ENCODE measurements at places on chromosomes 6 and 20.

GRCh38 chr6:155964544-155964943, 508.9 kb upstream of the NOX3 start:
- DNase-seq: no peak

- DNase-seq: no peak
Observed at GRCh38 chr6:161740486-161740885, 466.6 kb upstream of the AGPAT4 start.

DNA sequence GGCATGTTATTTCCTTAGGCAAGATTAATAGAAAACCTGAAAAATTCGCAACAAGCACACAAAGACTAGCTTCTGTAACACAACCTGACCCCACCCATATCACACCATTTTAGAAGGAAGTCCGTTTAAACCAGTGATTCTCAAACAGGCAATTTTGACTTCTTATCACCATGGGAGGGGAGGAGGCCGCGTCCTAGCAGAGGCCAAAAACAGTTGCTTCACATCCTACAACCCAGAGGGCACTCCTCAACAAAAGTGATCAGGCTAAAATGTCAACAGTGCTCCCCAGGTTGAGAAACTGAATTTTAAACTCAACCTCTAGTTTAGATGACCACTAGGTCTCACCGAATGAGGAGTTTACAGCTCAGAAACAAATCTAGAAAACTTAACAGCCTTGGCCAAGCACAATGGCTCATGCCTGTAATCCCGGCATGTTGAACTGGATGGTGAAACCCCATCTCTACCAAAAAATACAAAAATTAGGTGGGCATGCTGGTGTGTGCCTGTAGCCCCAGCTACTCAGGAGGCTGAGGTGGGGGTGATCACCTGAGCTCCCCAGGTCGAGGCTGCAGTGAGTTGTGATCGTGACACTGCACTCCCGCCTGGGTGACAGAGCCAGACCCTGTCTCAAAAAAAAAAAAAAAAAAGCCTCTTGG, 3.4 kb downstream of the SNX5 start:
- DNase-seq: no peak

- DNase-seq: no peak
Observed at GRCh38 chr6:154301839-154302752, 54.5 kb downstream of the IPCEF1 start.

DNA sequence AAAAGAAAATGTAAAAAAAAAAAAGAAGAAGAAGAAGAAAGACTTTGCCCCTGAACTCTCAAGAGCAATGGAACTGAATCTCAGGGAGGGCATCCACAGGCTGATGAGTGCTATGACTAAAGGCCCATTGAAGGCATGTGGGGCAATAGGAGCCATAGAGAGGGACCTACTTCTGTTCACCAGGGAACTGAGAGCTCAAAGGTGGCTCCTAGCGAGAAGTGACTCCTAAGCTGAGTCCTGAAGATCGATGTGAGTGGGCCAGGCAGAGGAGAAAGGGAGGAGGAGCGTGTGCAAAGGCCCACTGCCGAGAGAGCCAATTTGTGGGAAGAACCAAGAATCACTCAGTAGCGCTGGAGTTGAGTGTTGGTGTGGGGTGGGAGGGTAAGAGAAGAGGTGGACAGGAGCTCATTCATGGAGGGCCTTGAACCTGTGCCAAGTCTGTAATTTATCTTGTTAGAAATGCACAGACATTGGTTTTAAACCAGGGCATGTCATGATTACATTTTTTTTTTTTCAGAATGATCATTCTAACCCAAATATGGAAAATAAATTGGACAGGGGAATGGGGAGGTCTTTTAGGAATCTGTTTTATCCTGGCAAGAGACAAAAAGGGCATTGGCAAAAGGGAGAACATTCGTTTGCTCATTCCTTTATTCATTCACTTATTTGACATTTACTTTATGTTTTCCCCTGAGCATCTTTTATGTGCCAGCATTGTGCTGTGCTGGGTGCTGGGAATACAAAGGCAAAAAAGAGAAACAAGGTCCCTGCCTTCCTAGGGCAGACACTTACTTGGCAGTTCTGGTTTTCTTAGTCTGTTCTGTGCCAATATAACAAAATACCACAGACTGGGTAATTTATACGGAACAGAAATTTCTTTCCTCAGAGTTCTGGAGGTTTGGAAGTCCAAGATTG, 67.4 kb upstream of the DSP start:
- DNase-seq: no peak

DNA sequence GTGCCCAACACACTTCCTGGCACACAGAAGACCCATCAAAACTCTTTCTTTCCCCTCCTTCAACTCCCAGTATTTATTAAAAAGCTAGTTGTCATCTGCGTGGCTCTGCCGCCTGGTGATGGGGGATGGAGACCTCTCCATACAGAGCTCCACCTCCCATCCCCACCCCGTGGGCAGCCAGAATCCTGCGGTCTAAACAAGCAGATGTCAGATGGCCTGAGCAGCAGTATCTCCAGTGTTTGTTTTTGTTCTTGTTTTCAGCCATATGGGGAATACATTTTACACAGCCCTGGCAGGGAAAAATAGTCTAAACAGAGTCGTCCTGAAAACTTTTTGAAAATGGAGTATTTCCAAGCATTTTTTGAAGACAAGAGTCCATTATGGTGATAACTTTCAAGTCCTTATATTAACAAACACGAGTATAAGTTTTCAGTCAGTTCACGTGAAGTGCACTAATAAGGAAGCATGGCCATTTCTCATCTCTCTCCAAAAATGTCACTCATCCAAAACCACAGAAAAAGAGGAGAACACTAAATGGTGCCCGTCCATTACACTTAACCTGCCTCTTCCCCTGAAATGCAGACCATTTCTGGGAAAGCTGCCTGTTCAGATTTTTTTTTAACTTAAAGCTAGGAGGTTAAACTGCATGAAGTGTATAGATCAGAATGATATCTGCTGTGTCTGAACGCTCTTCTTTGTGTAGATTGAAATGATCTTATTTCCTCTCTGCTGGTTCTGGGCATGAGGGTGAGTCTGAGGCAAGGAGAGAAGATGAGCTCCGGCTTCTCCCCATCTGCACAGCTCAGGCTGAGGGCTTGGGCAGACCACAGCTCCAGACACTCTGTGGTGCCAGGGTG, 91.0 kb downstream of the TCP11 start:
- no peak for DNase-seq

DNA sequence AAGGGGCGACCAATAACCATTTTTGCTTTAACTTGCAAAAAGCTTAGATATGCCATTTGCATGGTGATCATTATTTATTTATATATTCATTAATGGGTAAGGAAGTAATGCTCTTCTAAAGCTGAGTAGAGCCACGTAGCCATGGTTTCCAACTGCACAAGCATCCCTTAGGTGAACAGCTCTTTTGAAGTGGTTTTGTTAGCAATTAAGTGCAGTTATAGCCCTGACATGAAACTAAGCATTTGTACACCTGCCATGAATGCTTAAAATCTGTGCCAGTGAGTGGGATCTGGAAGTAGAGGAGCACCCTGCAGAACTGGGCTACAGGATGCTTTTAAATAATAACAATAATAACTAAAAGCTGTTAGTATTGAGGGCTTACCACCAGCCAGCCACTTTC, 19.1 kb downstream of the TRAF3IP2 start:
- no peak for DNase-seq

DNA sequence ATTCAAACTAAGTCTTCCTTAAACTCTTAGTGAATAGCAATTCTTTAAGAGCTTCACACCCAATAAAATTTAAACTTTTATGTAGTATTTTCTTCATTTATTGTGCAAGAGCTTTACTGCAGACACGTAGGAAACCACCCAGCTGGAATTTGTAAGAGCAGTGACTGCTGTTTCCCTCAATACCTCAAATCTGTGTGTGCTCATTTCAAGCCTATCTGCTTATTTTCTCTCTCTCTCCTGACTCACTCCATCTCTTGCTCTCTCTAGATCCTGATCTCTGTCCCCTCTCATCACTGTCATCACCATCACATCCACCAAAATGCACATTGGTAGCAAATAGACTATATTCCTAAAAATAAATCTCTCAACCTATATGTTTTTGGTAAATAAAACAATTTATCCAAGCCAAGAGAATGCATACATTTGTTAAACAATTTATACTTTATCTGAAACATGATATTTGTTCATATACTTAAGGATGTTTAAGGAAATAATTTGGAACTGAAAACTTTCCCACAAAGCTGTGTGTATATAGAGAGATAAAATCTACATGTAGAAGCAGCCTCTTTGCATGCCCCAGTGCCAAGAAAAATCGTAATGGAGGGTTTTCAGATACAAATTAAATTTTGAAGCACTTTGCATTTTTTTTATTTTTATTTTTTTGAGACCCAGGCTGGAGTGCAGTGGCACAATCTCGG, 273.0 kb downstream of the TFAP2A start:
- no peak for DNase-seq

- no peak for DNase-seq
Observed at GRCh38 chr20:62481425-62482145, 5.8 kb upstream of the GATA5 start.

DNA sequence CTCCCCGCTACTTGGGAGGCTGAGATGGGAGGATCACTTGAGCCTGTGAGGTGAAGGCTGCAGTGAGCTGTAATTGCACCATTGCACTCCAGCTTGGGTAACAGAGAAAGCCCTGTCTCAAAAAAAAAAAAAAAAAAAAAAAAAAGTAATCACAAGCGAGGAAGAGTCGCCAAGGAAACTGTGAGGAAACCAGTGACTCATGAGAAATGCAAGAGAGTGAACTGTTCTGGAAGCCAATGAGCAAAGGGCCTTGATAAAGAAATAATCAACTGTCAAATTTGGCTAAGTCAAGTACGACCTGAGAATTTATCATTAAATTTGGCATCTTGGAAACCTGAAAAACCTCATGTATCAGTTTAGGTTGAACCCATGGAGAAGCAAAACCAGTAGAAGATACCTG, 16.1 kb upstream of the LAMP5 start:
- DNase-seq: no peak

DNA sequence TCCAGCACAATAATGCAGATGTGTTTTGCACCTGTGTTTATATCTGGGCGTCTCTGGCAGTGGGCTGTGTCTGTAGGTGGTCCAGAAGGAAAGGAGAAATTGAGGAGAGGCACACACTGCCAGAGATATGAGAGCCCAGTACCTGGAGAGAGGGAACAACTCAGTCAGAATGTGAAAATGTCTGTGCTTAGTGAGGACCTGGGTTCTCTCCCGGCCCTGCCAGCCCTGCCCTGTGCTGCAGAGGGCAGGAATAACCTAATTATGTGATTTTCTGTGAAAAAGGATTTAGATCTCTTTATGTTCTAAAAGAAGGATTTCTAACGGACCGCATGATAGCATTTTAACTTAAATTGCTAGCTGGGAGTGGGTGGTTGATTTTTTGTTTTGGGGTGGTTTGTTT, 8.3 kb upstream of the EXOC2 start:
- DNase-seq: no peak

DNA sequence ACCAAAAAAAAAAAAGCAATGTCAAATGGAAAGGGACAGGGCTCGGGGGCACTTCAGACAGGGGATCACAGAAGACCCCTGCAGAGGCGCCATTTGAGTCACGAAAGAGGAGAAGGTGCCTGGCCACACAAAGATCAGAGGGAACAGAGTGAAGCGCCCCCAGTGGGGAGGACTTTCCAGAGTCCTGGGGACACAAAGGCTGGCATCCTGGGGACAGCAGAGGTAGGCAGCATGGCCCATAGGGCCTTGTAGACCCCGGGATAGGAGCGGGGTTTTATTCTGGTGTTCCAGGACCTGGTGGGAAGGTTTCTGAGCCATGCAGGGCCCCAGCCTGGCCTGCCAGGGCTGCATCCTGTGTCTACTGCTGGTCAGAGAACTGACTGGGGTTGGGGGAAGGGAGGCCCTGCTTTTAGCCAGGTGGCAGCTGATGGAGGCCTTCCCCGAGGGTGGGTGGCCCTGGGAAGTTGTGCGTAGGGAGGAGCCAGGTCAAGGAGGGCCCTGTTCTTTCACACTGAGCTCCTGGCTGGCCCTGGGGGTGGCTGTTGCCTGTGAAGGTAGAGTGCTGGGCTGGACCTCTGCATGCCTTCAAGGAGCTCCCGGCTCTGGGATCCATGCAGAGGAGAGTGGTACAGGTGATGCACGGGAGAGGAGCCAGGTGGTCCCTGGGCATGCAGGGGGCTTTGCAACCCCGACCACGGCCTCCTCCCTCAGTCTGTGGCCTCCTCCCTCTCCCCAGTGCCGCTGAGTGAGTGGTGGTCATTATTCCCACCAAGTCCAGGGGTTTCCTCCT, 117.9 kb downstream of the CDH4 start:
- DNase-seq: no peak

DNA sequence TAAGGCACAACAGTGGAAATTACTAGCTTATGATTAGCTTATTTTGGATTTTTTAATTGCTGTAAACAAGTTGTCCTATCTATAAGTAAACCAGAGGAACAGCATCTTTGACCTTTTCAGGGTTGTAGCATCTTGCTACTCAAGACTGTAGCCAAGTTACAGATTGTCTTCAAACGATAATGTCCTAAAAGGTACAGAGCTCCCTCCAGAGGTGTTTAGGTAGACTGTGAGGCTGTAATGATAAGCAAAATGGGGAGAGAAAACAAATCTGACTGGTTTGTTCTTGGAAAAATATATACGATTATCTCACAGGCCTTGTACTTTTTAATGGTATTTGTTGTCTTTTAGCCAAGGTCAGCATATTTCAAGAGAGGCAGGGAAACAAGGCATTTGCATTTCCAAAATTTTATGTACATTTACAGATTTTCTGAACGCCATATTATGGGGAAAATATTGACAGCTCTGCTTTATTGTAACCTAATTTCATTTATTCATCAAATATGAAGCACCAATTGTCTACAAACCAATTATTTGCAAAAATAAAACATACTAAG, 273.4 kb downstream of the MEI4 start:
- no peak for DNase-seq

GRCh38 chr6:168837254-168838036, 396.5 kb downstream of the SMOC2 start:
- no peak for DNase-seq

DNA sequence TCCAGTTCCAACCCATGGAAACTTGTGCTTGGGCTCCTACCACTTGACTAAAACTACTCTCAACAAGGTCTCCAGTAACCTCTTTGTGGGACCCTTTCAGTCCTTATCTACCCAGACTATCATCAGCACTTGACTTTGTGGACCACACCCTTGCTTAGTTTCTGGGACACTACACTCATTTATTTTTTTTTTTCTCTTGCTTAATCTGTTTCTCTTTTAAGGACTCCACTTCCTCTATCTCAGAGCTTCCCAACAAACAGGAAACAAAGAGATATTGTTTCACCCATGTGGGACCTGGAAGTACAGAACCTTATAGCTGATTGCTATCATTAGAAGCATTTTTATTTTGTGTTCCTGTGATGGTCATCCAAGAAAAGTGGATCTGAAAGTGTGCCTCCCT, 28.8 kb upstream of the ME1 start:
- DNase-seq: no peak

GRCh38 chr6:55963301-55963700, 87.9 kb upstream of the BMP5 start:
- DNase-seq: no peak

DNA sequence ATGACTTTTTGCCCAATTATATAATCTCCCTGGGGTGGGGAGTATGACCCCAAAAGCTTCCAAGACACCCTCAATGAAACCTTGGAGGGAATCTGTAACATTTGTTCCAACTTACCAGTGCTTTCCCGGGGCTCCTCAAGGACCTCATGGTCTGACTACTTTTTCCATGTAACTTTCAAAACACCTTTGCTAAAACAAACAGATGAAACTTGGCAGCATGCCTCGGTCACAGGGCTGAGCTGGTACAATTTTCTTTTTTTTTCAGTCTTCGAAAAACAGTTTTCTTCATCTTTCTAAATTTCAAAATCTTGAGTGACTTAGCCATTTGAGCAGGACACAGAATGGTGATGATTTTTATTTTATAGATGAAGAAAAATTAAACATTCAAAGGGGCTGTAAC, 241.2 kb downstream of the BMP7 start:
- no peak for DNase-seq
